Activated CD8-positive, alpha-beta T cell treated with anti-CD3 and anti-CD28 coated beads, Interleukin-2, amount 10 ng/mL, durations not matched to agents 7 days and 5 days (primary cell): ENCODE measurements at places on chromosomes 6 and 20. TPM values are rescaled to one million over a fixed set of nuclear protein-coding genes. Genes with fewer than 3 reads are reported as not detected.

- H3K36me3 ChIP-seq: peaks cover 22% of the 10 kb centered on the region
- H3K4me1 ChIP-seq: peaks cover 32% of the 10 kb centered on the region
- peak overlapping the region; percentile 61 for H3K4me3 ChIP-seq
- no peaks in the 10 kb centered on the region for H3K27me3 ChIP-seq
- no peak for DNase-seq
These were observed 69.9 kb downstream of the HACE1 start for GRCh38 chr6:104789770-104790190.

- H3K4me3 ChIP-seq: no peak overlapping the region
- peaks cover 22% of the 10 kb centered on the region for H3K4me1 ChIP-seq
- no peaks in the 10 kb centered on the region for H3K27me3 ChIP-seq
- DNase-seq: no peak
These were observed 3.6 kb downstream of the GTSF1L start for GRCh38 chr20:43723186-43723585.

- peaks cover 15% of the 10 kb centered on the region for H3K36me3 ChIP-seq
- H3K4me1 ChIP-seq: peaks cover 24% of the 10 kb centered on the region
- no peak overlapping the region for H3K4me3 ChIP-seq
- no peak overlapping the region for H3K27ac ChIP-seq
- no peak for DNase-seq
These were observed 180.3 kb upstream of the SNX9 start for GRCh38 chr6:157642736-157643135.

- H3K4me1 ChIP-seq: peaks cover 47% of the 10 kb centered on the region
- peak; percentile 55 for DNase-seq
- peak overlapping the region; percentile 0 for H3K27ac ChIP-seq
- H3K36me3 ChIP-seq: peaks cover 56% of the 10 kb centered on the region
- H3K4me3 ChIP-seq: no peak overlapping the region
- H3K27me3 ChIP-seq: peaks cover 4% of the 10 kb centered on the region
These were observed 2.9 kb downstream of the RXRB start for GRCh38 chr6:33197431-33198048.

DNA sequence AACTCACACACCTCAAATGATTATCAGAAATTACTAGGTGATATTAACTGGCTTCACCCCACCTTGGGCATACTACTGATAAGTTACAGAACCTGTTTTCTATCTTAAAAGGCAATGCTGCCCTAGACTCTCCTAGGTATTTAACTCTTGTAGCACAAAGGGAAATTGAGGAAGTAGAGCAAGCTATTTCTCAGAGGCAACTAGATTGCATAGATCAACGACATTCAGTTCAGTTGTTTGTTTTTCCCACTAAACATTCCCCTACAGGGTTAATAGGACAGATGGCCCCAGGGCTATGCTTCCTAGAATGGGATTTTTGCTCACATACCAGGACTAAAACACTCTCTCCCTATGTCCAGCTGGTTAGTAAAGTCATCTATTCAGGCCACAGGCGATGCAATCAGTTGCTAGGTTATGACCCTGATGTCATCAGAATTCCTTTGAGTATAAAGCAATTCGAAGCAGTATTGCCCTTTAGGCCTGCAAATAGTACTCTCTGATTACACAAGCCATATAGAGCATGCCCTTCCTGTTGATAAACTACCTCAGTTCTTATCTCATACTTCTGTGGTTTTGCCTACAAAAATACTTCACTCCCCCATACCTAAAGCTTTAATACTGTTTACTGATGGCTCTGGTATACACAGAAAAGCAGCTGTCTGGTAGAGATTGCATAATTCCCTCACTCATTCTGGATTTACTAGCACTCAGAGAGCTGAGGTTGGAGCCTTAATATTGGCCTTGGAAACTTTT is 67.4 kb upstream of the ASCC3 start:
- no peak for DNase-seq
- H3K4me3 ChIP-seq: no peak overlapping the region
- no peaks in the 10 kb centered on the region for H3K27me3 ChIP-seq
- H3K27ac ChIP-seq: no peak overlapping the region
- H3K36me3 ChIP-seq: no peaks in the 10 kb centered on the region

- H3K4me1 ChIP-seq: peaks cover 86% of the 10 kb centered on the region
- H3K27ac ChIP-seq: peak overlapping the region; percentile 99
- peak overlapping the region; percentile 86 for H3K4me3 ChIP-seq
- peak; percentile 97 for DNase-seq
- H3K27me3 ChIP-seq: peaks cover 3% of the 10 kb centered on the region
- H3K36me3 ChIP-seq: peaks cover 13% of the 10 kb centered on the region
These were observed 61.1 kb upstream of the HFE start for GRCh38 chr6:26025894-26026832.

Gene CTCFL
- not detected for total RNA-seq
